ENCODE measurements at places on chromosomes 2 and 18.
A peak's percentile ranks its signal among the peaks of the same experiment; 100 is the strongest.

DNA sequence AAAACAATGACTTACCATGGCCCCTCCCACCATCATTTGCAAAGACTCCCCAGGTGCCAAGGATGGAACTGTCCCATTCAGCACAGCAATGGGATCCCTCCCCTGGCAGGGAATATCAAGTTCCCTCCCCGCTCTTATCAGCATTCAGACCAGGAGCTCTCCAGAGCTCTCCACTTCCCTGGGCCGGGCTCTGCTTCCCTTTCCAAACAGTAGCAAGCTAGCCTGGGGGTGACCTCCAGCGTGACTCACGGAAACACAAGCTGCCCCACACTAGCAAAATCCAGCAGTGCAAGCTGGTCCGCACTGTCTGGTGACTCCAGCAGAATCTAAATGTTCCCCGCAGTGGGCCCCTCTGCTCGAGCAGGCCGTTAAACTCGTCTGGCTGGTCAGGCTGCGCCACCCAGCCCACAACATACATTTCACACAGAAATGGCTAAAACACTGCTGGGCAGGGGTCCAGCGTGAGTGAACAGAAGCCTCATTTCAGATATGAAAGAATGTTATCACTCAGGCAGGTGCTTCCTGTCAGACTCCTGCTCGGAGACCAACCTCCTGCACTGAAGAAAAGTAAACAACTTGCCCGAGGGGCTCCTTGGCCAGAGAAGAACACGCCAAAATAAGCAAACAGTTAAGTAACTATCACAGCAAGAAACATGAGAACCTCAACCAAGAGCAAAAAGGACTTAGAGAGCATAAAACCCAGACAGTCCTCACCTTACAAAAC, 33.9 kb downstream of the STAT1 start:
- peak; percentile 49 for DNase-seq

- no peak for DNase-seq
These were observed 672.3 kb upstream of the REG3G start for GRCh38 chr2:78353168-78353567.

GRCh38 chr2:62660582-62661262, 44.8 kb upstream of the EHBP1 start:
- DNase-seq: no peak

DNA sequence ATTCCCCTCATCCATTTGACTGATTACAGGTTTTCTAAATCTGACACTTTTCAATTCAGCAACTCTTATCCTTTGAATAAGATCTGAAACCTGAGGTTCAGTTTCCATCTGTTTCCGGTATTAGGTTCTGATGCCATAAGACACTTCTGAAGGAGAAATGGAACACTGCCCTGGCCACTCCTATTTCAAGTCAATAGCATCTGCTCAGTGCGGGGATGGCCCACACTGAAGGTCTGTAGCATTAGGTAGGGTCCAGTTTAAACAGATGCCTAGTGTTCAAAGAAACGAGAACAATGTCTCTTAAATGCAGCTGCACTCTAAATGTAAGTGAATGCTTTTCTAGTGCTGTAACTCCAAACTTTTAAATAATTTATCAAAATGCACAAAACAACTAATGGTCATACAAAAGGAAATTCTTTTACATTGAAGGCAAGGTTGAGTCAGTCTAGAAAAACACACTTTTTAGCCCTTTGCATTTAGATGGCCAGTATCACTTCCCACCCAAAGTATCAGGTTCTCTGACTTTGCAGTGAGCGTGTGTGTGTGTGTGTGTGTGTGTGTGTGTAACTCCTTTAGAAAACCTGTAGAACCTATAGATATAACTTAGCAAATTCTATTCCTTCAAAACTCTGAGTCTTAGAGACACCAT, 78.2 kb downstream of the STK39 start:
- DNase-seq: no peak

DNA sequence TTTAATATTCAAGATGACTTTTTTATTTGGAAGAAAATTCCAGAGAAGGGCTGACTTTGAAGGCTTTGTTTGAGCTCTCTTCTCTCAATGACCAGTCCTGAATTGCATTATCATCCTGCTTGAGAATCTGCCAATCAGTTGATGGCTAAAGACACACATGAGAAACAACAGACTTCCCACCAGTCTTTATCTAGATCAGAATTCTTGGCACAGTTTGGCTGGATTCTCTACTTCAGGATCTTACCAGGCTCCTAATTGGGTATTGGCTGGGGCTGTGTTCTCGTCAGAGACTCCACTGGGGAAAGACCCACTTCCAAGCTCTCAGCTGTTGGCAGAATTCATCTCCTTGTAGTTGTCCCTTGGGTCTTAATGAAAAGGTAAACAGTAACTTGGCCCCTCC, 86.0 kb downstream of the WDSUB1 start:
- no peak for DNase-seq

GRCh38 chr2:67286981-67287759, 110.0 kb upstream of the ETAA1 start:
- DNase-seq: no peak

DNA sequence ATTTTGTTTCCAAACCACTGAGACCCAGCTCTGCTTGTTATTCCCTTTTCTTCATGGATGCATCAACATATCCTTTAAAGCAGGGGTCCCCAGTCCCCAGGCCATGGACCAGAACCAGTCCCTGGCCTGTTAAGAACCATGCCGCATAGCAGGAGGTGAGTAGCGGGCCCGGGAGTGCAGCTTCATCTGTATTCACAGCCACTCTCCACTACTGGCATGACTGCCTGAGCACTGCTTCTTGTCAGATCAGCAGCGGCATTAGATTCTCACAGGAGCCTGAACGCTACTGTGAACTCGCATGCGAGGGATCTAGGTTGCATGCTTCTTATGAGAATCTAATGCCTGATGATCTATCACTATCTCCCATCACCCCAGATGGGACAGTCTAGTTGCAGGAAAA, 1.6 kb upstream of the POLI start:
- DNase-seq: no peak

- DNase-seq: no peak
These were observed 233.2 kb downstream of the SLC8A1 start for GRCh38 chr2:40218679-40219078.

GRCh38 chr2:128309280-128310093, 9.2 kb downstream of the HS6ST1 start:
- DNase-seq: peak; percentile 93
